Activated T-cell treated with anti-CD3 and anti-CD28 coated beads, Interleukin-2, amount 50 U/mL, for 24 hours (primary cell): ENCODE measurements at places on chromosomes 16 and 17.

DNA sequence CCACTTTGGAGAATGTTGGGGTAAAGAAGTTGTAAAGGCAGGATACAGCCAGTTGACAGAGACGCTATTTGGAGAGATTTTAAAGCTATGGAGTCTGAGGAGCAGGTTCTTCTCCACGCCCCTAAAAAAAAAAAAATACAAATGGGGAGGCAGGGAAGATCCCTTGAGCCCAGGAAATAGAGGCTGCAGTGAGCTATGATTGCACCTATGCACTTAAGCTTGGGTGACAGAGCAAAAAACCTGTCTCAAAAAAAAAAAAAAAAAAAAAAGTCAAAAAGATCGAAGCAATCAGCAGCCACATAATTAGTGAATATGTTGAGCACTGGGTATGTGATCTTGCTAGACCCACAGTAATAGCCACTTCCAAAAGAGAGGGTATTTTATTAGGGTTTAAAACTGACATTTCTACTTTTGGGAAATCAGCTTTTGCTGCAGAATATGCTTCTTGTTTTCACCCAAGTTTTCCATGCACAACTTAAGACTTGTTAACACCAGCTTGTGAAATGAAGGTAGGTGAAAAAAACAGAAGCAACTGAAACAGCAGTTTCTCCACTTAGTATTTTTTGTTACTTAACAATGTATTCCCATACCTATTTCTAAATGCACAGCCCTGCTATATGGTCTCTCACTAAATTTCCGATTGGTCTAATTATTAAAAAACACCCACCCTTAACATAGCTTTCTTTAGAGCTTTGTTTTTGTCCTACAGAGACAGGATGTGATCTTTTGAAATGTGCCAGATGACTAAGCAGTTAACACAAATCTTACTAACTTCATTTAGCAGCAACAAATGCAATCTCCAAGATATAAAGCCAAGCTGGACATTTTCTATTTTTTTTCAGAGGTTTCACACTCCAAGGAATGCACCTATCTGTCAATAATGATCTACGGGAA lies 2.5 kb upstream of the ARL6IP1 start:
- DNase-seq, result no peak

DNA sequence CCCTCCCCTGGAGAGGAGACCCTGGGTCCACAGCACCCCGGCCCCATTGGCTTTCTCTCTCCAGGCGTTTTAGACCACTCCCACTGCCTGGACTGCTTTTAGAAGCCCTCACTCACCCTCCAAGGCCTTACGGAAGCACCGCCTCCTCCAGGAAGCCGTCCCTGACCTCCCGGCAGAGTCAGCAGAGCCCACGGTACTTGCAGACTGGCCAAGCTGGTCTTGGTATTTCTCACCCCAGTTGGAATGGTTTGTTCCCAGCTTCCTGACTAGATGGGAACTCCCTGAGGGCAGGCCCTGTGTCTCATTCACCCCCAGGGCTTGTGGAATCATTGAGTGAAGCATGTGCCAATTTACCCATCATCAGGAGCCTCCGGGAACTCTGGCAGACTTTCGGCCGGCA lies 9.2 kb downstream of the SCGB1C2 start:
- DNase-seq, result no peak

DNA sequence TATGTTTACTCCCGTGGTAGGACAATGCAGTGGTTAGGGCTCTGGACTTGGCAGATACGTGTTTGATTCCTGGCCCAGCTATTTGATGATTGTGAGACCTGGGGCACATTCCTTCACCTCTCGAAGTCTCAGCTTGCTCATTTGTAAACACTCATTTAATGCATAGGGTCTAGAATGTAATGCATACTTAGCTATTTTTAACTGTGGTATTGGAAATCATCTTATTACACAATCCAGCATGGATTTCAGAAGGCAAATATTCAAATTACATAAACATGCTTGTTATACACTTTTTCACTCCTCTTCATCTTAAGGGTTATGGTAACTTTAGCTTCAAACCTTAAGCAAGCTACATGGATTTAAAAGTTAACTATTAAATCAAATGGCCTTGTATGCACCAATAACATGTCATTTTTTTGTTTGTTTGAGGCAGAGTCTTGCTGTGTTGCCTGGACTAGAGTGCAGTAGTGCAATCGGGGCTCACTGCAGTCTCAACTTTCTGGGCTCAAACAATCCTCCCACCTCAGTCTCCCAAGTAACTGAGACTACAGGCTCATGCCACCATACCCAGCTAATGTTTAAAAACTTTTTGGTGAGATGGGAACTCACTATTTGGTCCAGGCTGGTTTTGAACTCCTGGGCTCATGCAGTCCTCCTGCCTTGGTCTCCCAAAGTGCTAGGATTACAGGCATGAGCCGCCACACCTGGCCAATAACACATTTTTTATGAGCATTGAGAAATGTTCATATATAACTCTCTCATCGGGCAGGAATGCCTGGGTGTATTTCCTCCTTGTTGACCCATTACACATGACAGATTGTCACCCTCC lies 52.5 kb downstream of the VAT1L start:
- DNase-seq, result no peak

DNA sequence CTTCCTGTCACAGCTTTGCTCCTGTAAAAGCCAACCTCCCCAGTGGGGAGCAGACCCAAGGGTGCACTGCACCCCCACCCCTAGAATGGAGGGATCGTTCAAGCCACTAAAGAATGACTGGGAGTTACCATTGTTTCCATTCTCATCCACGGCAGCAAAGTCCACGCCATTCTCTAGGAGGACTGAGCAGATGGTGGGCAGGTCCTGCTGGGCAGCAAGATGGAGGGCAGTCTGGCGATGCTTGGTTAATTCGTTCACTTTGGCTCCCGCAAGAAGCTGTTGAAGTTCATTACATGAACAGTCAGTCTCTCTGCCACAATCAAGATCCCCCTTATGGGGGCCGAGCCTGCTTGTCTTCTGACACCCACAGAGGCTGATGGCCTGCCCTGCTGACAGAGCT lies 30.8 kb downstream of the CYB5D2 start:
- no peak for DNase-seq

DNA sequence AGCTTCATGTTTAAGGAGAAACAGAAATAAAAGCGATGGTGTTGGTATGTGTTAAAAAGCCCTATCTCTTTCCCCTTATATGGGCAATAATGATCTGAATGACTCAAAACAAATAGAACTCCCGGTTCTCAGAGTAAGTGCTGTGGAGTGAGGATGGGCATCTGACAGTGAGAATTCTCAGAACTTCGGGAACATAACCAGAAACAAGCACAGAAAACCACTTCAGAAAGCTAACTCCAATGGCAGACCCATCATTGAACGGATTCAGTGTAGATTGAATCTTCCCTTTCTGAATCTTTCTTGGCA lies 67.2 kb downstream of the CDH8 start:
- DNase-seq, result no peak

DNA sequence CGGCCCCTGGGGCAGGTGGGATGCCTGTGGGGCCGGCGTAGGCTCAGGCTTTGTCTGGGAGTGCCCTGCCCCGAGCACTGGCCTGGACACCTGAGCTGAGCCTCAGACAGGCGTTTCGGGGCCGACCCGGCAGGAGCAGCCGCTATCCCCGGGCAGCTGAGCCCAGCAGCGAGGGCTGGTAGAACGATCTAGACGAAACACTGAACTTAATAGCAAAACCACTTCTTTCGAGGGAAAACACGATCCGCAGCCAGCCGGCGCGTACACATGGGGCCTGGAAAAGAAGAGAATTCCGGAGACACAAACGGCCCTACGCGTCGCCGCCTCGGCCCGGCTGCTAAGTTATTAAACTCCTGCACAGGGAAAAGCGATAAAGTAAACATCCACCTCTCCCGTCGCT lies 22.0 kb upstream of the SSTR5 start:
- DNase-seq, result no peak

- no peak for DNase-seq
These were observed 33.5 kb downstream of the SMURF2 start for GRCh38 chr17:64628641-64629040.

DNA sequence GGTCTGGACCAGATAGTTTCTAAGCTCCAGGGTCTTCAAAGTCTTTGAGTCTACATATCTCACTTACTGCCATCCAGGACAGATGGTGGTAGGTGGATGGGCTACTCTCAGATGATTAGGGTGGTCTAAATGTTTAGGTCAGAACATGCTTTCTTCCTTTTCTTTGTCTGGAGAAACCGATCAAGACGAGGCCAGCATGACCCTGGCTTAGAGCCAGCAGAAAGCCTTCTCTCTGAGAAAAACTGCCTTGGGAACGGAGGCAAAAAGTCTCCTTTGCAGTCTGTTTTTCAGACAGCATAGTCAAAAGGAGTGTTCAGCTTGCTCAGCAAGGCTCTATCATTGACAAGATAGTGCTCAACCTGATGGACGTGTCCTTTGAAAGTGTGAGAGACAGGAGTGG lies 48.8 kb downstream of the SPACA3 start:
- DNase-seq, result no peak

DNA sequence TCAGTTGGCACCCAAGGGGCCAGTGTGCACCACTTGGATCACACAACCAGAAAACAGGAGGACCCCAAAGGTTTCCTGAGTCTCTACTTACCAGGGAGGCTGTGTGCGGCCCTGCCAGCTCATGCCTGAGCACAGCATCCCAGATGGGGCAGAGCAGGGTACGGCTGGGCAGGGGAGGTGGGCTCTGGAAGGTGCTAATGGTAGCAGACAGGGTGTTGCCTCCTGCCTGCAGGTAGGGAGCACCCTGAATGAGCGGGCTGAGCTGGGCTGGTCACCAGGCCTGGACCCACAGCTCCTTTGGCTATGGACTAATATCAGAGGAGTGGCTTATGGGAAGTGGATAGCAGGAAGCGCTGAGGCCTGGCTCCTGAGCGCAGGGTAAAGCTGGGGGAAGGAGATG lies 14.6 kb downstream of the RECQL5 start:
- DNase-seq, result no peak

- no peak for DNase-seq
These were observed 20.7 kb downstream of the WFDC1 start for GRCh38 chr16:84315422-84315821.

- peak; percentile 37 for DNase-seq
These were observed 5.9 kb downstream of the NLRC5 start for GRCh38 chr16:56995136-56995805.

DNA sequence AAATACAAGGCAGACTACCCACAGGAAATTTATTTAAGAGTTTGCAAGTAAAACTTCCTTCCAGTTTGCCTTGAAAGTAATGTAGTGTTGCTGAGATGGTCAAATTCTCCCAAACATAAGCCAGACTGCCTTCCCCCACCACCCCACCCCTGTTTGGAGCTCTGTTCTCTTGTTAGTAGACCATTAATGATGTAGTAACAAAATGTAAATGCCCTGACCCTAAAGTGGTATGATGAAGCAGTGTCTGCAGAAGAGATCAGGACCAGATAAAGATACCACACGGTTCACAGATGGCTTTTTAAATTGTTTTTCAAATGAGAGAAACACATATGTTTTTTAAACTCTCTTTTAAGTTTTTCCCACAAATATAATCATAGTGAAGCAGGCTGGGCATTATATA lies 136.4 kb upstream of the TMEM97 start:
- DNase-seq, result no peak

DNA sequence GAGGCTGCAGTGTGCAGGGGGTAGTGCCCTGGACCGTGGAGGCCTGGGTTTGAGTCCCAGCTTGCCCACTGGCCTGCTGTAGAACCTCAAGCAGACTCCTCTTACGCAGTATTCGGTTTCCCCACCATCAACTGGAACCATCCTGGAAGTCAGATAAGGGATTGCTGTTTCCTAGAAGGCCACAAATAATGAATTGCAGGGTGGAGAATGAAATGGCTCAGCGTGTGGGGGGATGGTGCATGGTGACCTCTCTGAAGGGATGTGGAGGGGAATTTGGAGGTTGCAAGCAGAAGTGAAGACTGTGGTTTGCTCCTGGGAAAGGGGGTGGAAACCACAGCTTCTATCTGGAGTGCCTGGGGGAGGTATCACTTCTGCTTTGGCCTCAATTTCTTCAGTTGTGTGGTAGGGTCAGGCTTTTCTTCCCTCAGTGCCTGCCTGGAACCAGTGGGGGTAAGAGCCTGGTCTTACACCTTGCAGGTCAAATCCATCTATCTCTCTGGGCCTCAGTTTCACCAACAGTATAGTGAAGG lies 1.7 kb downstream of the ADGRG5 start:
- no peak for DNase-seq

DNA sequence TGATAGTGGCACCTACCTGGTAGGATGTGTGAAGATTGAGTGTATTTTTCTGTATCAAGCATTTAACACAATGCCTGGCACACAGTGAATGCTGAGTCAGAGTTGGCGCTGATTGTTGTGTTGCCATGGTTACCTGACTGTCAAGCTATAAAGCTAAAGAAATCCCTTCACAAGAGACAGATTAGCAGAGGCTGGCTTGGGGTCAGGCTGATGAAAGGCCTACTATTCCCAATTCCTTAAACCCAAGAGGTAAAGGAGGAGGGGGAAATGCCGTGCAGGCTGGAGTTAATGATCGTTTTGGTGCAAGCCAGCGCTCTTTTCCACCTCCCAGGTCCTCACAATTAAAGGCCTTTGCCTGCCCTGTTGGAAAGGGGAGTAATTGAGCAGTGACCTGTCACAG lies 5.9 kb downstream of the CLEC19A start:
- DNase-seq, result no peak
